ENCODE measurements at places on chromosomes 11 and 22. TPM values are rescaled to one million over a fixed set of nuclear protein-coding genes. Genes with fewer than 3 reads are reported as not detected.
A peak's percentile ranks its signal among the peaks of the same experiment; 100 is the strongest.

The TEX12 gene
- total RNA-seq = 0.24 TPM

The POTEH gene
- total RNA-seq = not detected

The DGCR6 gene
- 0.71 TPM for total RNA-seq

The TP53AIP1 gene
- total RNA-seq = not detected

The RNF215 gene
- total RNA-seq = 10.3 TPM

The KCTD14 gene
- total RNA-seq = 0.16 TPM

DNA sequence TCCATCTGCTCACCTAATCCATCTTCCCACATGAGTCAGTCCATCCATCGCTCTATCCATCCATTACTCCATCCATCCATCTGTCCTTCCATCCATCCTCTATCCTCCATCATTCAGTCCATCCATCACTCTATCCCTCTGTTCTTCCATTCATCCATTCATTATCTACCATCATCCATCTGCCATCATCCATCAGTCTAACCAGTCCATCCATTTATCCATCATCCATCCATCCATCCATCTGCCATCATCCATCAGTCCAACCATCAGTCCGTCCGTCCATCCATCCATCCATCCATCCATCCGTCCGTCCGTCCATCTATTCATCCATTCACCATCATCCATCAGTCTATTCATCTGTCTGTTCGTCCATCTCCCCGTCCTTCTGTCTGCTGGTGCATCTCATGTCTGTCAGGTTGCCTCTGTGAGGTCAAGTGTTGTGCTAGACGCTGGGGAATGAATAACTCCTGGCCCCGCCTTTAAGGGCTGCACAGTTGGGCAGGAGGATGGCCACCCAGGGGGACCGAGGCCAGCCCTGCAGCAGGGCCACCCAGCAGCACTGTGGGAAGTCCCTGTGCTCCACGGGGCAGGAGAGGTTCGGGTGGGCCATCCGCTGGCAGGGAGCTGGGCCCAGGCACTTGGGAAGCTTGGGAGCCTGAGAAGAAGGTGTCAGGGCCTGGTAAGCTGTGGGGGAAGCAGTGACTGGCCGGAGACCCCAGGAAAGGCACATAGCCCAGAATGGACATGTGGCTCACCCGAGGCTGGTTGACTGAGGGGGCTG, 137.1 kb downstream of the CTTN start:
- DNase-seq = no peak

GRCh38 chr11:4626207-4627099, 10.8 kb upstream of the OR51D1 start:
- DNase-seq = peak; percentile 44

DNA sequence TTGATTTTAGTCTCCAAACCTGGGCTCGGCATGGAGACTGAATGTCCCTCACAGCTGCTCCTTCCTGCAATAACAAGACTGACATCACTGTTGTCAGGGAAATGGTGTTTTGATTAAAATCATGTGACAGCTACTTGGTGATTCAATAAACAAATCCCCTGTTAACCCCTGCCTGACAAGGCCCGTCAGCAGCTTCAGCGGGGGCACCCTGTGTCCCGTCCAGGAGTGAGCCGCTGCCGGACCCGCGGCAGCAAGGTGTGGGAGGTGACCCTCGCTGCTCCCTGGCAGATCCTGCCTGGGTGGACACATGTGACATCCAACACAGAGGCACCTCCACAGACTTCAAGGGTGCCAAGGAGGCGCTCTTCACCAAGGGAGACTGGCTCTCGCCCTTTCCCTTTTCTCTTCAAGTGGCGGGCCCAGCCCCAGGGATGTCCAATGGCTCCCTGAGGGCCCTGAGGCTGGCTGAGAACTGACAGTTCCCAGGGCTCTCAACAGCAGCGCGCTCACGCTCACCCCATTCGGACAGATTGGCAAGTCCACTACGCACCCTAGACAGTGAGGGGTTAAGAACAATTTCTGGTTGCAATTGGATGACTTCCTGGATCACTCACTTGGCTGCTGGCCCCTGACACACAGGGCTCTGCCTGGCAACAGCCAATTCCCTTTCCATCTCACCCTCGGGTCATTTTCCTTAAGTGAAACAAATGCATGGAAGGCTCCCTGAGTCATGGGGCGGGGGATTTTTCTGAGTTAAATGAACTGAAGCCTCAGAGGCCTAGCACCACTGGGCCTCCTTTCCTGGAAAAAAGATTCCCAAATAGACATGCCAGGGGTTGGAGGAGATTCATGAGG, 30.7 kb downstream of the PPP2R1B start:
- DNase-seq = no peak

- no peak for DNase-seq
Observed at GRCh38 chr11:41954034-41954433, 494.6 kb upstream of the LRRC4C start.

DNA sequence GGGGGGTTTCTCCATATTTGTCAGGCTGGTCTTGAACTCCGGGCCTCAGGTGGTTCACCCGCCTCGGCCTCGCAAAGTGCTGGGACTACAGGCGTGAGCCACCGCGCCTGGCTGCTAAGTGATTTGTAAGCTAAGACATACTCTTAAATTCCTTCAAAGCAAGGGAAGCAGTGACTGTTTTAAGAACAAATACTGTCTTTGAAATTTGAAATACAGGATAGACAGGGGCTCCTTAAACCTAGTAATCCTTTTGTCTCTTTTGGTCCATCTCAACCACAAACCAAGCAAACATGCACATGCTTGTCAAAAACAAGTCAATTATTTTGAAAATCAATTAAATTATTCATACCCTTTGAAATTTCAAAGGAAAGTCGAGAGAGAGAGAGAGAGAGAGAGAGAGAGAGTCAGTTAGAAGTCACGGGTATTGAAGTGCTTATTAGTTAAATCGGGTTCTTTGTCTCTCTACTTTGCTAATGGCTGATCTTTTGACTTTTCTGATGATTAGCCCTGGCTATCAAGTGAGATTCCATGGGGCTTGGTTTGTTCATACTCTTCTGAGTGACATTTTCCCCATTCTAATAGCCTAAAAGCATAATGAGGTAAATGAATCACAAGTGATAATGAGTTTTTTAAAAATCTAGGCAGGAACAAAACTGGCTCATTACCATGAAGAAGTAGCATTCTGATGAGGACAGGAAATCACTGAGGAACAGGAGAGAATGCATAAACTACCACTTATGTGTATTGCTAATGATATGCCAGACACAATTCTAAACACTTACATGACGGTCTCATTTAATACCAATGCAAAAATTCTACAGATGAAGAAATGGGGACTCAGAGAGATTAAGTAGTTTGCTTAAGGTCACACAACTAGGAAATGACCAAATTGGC, 48.0 kb downstream of the MCHR1 start:
- no peak for DNase-seq

DNA sequence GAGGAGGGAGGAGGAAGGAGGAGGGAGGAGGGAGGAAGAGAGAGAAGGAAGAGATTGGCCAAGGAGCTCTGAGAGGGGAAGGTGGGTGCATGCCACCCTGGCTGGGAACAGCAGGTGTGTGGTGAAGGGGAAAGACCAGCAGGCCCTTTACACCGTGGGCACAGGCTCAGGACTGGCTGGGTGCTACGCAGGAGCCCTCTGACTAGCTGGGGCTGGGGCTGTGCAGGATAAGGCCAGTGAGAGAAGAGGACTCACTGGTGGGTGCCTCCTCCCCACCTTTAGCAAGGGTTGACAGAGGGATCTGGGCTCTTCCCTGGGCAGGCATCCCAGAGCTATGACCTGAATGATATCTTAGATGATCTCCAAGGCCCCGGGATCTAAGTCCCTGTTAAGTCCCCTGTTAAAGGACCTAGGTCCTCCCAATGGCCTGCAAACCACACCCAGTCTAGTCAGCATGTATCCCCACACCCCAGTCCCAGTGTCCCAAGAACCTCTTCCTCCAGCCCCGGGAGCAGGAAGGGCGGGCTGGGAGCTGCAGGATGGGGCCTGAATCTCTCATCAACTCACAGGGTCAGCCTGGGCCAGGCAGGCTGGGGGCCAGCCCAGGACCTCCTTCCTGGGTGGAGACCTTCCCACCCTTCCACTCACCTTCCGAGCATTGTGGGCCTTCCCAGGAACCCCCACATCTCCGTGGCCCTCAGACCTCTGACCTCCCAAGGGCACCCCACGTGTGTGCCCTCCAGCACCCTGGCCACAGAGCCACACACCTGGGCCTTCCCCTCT, 55.4 kb downstream of the CDKN1C start:
- DNase-seq = no peak

DNA sequence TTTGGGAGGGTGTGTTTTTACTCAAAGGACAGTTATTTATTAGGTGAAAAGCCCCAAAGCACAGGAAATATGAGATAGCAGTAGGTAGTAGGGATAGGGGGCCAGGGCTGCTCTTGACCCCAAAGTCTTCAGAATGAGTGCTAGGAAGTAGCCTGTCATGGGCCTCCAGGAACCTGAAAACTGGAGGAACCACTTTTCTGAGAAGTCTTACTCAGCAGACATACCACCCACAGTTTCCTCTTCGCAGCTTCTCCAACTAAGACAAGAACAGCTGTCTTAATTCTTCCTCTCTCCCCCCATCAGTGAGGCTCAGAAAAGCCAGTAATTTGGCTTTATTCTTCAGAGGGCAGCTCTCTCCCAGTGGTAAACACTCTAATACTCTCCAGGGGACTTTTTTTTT, 84.0 kb upstream of the CTSC start:
- peak; percentile 43 for DNase-seq

GRCh38 chr11:66285250-66285947, 3.5 kb downstream of the YIF1A start:
- DNase-seq = no peak

DNA sequence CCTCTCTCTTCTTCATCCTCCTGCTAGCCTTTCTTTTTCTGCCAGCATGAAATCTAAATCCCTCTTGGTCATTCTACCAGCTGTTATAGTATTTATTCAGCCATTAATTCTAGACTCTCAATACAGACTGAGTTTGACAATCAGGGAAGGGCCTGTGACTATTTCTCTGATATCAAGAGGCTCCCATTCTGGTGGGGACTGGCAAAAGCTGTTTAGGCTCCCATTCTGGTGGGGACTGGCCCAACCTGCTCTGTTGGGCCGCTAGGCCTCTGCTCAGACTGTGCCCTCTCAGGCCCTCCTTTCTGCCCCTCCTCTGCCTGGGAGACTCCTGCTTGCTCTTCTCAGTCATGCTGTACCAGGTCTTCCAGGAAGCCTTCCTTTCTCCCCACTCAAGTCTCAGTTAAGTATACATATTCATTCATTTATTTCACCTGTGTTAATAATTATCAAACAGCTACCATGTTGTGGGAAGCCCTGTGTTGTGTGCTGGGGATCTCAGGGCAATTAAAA, 323.7 kb upstream of the NARS2 start:
- no peak for DNase-seq

- DNase-seq = peak; percentile 29
Observed at GRCh38 chr22:20549232-20549841, 41.9 kb downstream of the MED15 start.

All from activated T-helper 1 cell treated with anti-CD3 and anti-CD28 coated beads, Interleukin-12 subunit alpha, Interleukin-12 subunit beta, Interleukin-2, Interleukin-4 antibody, amounts not matched to agents 30 ng/mL and 10 ng/mL and 1 ng/mL, durations not matched to agents 14 hours and 24 hours and 36 hours (primary cell).